NCI-H2107 (cell line): ENCODE measurements at places on chromosomes 5 and 9.
A peak's percentile ranks its signal among the peaks of the same experiment; 100 is the strongest.

DNA sequence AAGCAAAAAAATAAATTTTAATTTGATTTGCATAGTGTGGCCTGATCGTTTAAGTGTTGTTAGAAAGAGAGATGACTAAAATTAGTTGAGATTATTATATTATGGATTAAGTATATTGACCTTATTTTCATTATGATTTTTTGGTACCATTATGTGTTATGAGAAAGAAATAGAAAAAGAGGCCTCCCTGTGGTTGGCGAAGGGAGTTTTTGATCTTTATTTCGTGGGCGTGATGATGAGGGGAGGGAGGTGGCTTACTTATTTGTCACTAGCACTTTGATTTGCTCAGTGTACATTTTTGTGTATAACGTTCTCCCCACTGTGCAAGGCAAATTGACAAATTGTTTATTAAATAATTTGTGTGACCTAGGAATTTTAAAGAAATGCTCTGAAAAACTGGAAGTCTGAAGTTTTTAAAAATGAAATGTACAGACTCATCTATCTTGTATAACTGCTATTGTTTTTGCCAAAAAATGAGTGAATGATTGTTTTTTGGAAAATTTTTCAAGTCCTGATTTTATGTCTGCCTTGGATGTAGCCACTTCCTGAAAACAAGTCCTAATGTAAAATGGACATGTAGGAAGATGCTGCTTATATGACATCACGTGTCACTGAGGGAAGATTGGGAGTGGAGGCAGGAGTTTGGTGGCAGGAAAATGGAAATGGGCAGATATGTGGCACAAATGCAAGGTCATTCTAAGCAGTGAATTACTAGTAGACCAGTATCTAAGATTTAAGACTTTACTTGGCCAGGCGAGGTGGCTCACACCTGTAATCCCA, 3.0 kb downstream of the DAPK1 start:
- no peak for DNase-seq

- DNase-seq: no peak
Measured at GRCh38 chr9:136474974-136475865, 7.6 kb downstream of the SEC16A start.

DNA sequence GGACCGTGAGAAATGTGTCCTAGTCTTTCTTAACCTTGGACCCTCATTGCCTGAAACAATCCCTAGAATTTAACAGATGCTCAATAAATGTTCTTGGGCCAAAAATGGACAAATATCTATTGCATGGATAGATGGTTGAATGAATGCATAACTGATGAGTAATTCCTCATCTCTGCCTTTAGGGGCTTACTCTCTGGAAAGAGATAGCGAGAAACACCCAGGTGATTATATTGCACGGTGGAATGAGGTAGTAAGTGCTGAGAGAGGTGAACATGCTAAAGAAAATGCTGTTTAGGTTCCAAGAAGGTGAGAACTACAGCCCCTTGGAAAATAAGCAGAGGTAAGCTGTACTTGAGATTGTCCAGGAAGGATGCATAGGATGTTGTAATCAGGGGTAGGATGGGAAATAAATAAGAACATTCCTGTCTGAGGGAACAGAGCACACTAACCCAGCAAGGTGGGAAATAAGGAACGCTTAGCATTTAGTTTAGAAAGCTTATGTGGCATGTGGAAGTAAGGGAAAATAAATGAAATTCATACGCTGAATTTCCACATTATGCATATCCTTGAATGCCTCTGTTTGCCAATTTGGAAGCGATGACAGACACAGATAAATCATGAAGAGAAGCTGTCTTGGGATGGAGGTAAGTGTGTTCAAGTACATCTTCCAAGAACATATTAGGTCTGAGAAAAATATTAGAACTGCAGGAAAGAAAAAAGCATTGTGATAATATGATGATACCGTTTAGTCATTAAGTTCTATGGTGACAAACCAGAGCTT, 426.6 kb downstream of the ARHGEF28 start:
- DNase-seq: no peak

GRCh38 chr9:88531920-88532698, 2.9 kb upstream of the NXNL2 start:
- DNase-seq: no peak

DNA sequence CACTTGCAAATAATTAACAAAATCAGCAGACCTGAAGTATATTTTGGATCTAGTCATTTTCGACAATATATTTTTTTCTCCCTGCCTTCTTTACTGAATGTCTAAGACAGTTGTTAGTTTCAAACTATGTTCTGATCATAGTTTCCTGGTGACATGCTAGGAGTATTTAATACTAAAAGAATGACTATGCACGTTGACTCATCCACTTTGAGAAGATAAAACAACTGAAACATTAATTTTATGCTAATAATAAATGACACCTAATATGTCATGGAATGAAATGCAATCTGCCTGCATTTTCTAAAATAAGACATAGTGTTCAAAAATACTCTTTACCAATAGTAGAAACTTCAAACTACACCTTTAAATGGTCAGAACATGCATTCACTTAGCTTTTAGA, 2123.7 kb upstream of the C9orf72 start:
- no peak for DNase-seq

- no peak for DNase-seq
Measured at GRCh38 chr5:59296317-59297264, 596.9 kb downstream of the PDE4D start.

GRCh38 chr5:111389390-111390082, 122.8 kb downstream of the STARD4 start:
- no peak for DNase-seq

- DNase-seq: no peak
Measured at GRCh38 chr5:142970440-142971030, 200.4 kb downstream of the ARHGAP26 start.

- DNase-seq: no peak
Measured at GRCh38 chr9:108094676-108094993, 605.1 kb upstream of the KLF4 start.

GRCh38 chr5:174172152-174172551, 126.6 kb downstream of the NSG2 start:
- no peak for DNase-seq

DNA sequence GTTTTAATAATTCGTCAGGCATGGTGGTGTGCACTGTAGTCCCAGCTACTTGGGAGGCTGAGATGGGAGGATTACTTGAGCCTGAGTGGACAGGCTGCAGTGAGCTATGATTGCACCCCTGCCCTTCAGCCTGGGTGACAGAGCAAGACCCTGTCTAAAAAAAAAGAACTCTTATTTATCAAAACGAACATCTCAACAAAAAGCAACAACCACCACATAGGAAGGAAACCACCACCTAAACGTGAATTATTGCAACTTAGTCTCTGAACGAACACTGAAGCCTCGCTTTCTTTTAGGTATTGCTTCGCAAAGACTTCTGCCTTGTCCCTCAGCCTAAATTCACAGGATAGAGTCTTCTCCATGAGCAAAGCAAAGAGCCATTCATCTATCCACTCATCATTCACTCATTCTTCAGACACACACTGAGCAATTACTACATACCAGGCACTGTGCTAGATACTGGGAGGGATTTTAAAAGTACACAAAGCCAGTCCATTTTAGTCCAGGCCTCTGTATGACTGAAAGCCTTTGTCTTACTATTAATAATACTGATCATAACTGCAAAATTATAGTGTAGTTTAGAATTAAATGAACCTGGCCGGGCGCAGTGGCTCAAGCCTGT, 57.4 kb downstream of the THBS4 start:
- DNase-seq: no peak

DNA sequence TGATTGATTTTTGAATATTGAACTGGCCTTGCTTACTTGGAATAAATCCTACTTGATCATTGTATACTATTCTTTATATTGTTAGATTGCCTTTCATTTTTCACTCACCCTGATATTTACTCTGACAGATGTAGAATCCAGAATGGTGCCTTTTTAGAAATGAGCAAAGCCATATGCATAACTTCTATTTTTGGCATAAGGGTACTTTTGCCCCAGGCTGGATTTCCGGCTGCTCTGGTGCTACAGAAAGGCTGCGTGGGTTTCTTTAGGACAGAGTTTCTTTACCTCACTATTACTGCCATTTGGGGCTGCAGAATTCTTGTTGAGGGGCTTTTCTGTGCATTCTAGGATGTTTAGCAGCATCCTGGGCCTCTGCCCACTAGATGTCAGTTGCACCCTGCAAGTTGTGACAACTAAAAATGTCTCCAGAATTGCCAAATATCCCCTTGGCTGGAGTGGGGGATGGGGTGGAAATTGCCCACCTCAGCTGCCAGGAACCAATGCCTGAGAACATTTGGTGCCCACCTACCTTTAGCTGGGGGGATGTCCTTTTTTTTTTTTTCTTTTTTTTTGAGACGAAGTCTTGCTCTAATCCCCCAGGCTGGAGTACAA, 50.1 kb downstream of the SLC36A1 start:
- DNase-seq: no peak

- DNase-seq: peak; percentile 56
Measured at GRCh38 chr9:128829477-128830251, at the start of gene SPOUT1. SPOUT1 (minus strand) TSS chr9:128829794; CDS start chr9:128829780, 14 bp downstream.

DNA sequence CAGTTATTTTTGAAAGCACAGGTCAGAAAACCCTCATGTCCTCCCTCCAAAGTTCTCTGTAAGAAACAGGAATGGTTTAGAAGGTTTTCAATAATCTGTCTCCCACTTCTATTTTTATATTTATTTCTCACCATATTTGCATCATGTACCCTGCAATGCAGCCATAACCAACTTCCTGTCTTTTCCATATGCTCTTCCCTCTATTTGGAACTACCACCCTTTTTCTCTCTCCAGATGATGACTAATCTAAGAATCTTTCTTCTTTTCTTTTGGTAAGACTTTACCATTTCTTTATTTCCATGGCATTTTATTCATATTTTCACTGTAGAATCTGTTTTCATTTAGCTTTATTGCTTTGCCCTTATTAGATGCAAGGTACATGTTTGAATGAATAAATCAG, 33.9 kb downstream of the MAN2A1 start:
- no peak for DNase-seq

DNA sequence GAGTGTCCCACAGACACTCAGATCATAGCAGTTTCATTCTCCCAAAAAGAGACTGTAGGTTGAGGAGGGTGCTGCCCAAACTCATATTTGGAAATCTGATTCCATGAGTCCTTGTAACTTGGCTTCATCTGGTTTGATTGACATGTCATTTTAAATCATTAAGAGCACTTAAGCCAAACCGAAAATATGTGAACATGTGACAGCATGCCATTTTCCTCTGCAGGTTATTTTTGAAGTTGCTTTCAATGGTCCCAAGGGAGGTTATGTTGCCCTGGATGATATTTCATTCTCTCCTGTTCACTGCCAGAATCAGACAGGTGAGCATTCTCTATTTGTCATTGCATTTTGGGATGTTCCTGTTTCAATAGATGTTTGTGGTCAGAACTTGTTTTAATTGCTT, 87.6 kb downstream of the MAMDC2 start:
- peak; percentile 65 for DNase-seq

DNA sequence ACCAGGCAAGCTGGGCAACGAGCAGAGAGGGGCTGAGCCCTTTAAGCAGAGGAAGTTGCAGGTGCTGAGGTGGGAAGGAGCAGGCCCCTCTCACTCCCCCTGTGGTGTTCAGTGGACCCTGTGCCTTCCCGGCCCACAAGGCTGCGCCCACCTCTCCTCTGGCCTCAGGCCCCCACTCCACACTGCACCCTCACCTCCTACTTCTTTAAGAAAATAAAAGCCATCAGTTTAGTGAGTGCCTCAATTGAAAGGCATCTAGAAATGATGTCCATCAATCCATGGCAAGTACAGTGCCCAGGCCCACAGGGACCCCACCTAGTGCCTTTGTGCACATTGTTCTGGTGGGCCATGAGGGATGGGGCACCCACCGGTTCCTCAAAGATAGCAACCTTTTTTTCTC, 158.0 kb downstream of the PAX5 start:
- DNase-seq: no peak

- no peak for DNase-seq
Measured at GRCh38 chr9:34719021-34719768, 9.3 kb upstream of the CCL21 start.

DNA sequence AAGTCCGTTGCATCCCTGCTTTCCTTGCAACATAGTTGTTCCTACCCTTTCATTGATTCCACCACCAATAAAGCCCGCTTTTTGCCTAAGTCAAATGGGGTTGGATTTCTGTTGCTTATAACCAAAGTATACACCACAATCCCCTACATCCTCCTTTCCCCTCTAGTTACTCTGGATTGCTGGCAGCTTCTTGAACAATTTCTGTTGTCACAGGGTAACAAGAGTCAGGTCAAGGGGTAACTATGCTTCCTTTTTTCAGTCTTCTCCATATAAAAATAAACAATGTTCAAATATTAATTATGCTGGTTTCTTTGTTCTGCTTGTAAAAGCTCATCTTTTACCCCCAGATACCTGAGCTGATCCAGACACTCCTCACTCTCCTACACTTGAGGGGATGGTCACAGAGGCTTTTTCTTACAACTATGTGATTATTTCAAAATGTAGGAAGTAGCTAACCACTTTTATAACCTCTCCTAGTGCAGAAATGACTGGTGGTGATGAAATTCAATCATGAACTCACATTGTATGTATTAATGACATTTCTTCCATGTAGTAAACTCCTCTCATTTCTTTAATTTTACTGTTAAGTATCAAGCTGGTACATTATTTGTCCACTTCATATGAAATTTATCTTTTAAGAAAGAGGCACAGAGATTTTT, 136.5 kb downstream of the SNX18 start:
- DNase-seq: no peak
